ENCODE measurements at places on chromosomes 2 and 18.

DNA sequence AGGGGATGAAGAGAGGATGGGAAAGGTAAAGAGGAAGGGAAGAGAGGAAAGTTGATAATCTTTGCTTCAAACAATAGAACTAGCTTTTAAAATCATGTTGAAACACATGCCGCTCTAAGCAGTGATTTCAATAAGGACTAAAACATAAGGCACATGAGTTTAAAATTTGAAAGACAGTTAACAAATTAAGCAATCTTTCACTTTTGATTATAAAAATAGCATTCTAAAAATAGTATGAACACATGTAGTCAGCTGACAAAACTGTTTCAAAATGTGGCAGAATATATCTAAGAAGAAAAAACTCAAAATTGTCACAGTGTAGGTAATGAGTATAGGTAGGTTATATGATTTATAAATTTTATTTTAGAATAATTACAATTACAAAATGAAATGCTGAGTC, 25.3 kb downstream of the PSME4 start:
- DNase-seq, result no peak

GRCh38 chr2:79887747-79888374, 375.0 kb downstream of the CTNNA2 start:
- peak; percentile 5 for DNase-seq

DNA sequence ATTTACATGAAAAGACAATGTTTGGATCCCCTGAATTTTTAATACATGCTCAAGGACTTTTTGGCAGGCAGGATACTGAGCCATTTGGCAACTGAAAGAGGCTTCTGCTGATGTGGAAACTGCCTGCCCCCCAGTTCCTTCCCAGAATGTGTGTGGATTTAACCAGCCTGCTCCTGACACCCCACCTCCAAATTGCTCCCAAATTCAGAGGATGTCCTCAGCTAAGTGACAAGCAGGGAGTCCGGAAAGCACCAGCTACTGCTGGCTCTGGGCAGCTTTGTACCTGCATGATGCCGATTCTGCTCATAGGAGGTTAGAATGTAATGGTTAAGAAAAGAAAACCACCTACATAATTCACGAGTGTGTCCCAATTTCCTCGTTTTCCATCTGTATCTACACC, 197.5 kb downstream of the CDH20 start:
- DNase-seq, result no peak

DNA sequence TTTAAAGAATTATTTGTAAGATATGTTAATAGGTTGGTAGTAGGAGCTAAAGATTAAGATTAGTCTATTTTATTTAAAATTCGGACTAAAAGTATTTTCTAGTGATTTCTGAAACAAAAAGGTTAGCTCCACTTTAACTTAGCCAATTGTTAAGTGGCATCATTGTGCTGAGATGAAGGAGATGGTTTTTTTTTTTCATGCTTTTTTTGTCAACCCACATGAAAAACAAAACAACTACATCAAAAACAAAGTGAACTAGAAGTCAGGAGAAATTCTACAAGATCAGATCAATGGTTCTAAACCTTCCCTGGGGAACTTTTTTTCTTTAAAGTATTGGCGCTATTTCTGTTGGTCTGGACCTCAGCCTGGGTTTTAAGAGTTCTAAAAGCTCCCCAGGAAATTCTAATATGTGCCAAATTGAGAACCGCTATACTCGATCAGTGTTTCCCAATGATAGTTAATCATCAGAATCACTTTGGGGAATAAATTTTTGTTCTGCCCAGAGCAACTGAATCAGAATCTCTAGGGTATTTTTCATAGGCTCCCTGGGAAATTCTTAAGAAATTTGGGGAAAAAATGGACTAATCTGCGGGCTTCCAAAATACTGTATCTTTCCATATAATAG, 2.3 kb downstream of the ZC3H6 start:
- DNase-seq, result no peak

DNA sequence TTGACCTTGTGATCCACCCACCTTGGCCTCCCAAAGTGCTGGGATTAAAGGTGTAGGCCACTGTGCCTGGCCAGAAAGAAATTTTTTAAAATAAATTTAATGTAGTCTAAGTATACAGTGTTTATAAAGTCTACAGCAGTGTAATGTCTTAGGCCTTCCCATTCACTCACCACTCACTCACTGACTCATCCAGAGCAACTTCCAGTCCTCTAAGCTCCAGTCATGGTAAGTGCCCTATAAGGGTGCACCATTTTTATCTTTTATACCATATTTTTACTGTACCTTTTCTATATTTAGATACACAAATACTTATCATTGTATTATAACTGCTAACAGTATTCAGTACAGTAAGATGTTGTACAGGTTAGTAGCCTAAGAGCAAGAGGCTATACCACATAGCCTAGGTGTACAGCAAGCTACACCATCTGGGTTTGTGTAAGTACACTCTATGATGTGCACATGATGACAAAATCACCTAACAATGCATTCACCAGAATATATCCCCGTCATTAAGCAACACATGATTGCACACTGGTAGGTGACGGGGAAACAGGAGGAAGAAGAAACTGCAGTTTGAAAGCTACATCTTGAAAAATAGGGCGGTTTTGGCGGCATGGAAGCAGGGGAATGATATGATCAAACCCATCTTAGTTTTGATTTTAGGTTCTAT, 105.1 kb upstream of the ITGB6 start:
- no peak for DNase-seq

GRCh38 chr2:113872201-113872600, 17.7 kb upstream of the ACTR3 start:
- DNase-seq, result no peak

GRCh38 chr2:120854766-120855530, 119.3 kb downstream of the GLI2 start:
- no peak for DNase-seq

GRCh38 chr2:28452534-28453081, 43.3 kb upstream of the PLB1 start:
- peak; percentile 2 for DNase-seq

DNA sequence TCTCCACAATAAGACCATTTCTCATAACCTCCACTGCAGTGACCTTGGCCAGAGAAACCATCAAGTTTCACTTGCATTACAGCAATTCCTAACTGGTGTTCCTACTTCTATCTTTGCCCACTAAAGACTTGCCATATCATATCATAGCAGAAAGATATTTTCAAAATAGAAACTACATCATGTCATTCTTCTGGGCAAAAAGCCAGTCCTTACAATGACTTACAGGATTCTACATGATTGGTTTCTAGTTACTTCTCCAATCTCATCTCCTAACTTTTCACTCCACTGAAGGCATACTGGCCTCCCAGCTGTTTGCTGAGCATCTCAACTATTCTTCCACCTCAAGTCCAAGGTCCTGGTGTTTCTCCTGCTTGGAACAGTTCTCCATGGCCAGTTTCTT, 151.4 kb downstream of the HNMT start:
- DNase-seq, result no peak

DNA sequence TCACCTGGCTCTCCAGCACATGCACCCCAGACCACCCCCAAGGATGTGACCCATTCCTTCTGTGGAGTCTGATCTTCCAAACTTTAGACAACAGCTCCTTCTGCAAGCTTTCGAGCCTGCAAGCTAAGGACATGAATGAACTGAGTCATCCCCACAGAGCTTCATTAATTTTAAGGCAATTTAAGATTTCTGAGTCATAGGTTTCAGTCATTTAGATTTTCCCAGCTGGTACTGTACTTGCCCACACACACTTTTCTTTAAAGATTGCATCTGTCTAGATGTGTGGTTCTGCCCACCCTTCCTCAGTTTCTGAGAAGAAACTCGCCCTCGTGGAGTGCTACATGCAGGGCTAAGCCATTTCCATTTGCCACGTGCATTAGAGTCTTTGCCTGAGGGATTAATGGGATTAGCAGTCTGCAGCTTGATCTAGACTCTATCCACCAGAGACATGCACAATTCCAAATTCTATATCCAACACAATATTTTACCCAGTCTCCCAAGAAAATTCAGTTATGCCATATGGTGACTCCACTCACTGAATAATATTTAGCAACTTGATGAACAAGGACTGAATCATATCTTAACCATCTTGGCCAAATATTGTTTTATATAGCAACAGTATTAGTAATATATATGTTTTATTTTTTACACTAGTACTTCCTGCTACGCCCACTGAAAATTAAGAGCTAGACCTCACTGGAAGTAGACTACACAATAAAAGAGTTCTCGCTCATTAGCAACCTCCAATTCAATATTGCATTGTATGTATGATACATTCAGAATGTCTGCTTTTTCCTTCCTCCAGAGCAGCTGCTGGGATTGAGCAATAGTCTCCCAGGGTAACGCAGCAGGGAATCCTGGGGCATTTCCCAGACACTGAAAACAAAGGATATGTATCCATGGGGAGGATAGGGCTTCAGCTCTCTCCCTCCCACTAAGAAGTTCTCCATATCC, 14.3 kb upstream of the TRIB2 start:
- peak; percentile 20 for DNase-seq

- no peak for DNase-seq
These were observed 17.4 kb downstream of the LDLRAD4 start for GRCh38 chr18:13235981-13236380.

All from NCI-H748 treated with DMSO at 0.1 percent for 48 hours (cell line).